ENCODE measurements at places on chromosomes 2 and 18.

GRCh38 chr2:80073134-80073561, 231.4 kb downstream of the LRRTM1 start:
- peak; percentile 52 for DNase-seq

- DNase-seq, result no peak
Observed at GRCh38 chr2:129347486-129348217, 631.8 kb upstream of the RAB6C start.

GRCh38 chr2:17441790-17442189, 76.5 kb downstream of the RAD51AP2 start:
- DNase-seq, result no peak

DNA sequence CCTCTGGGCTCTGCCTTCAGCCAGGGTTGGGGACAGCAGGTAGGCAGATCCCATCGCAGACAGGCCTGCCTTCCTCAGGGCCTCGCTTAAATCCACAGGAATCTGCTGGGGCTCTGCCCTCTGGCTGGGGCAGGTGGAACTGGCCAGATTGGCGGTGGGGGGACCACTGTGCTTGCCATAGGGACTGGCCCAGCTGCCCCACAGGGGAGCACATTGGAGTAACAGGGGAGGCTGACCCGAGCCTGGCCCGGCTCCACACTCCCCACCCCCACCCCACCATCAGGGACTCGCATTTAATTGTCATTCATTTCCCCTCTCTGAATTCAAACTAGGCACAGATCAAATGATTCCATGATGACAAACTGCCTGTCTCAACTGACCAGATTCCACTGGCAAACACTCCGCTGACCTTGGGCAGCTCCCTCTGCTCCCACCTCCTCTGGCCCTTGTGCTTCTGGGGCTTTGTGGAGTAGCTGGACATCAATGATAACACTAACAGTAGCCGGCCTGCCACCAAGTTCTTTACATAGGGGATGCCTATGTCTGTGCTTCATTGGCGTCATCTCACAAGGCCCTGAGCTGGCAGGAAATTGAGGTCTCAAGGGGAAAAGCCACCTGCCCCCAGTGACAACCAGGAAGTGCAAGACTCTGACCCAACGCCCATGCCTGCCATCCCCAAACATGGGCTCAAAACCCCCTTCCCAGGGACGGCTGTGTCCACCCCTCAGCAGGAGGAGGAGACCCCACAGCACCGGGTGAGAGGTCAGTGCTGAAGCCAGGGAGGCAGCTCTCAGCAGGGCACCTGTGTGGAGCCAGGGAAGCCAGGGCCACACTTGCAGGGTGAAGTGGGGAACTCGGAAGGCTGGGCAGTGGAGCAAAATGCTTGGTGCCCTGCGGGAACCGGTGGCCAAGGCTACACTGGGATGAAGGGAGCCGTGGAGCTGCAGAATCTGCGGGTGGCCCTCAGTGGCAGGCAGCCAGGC, 2.1 kb upstream of the B3GNT7 start:
- no peak for DNase-seq

- DNase-seq, result no peak
Observed at GRCh38 chr2:185471441-185471840, 267.2 kb upstream of the FSIP2 start.

DNA sequence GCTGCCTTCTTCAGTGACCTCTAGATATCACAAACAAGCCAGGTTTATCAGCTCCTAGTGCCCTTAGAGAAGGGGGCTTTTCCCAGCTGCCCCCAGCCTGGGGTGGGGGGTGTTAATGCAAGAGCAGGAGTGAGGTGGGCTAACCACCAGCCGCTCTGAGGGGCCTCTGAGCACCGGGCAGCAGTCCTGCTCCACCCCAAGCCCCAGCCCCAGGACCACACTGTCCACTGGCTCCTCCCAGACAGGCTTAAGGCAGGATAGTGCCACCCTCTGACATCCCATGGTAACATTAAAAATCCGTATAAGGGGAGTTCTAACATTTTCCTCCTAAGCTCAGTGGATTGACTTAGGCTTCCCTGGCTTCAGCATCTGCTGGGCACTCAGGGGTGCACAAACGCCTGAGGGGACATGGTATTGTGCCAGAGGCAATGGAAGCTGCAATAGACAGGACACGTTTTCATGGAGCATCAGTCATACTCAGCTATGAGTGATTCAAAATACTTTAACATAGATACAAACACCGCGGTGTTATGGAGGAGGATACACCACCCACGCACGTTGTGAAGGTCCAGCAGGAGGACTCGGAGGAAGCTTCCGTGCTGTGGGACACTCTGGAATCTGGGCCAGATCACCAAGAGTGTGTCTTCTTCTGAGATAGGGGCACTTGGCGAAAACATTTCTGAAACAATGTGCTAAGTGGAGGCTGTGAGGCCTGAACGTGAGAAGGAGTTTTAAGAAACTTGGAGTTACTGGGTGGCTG, 112.7 kb upstream of the EPC2 start:
- no peak for DNase-seq

- no peak for DNase-seq
Observed at GRCh38 chr2:46381871-46382270, 84.7 kb downstream of the EPAS1 start.

DNA sequence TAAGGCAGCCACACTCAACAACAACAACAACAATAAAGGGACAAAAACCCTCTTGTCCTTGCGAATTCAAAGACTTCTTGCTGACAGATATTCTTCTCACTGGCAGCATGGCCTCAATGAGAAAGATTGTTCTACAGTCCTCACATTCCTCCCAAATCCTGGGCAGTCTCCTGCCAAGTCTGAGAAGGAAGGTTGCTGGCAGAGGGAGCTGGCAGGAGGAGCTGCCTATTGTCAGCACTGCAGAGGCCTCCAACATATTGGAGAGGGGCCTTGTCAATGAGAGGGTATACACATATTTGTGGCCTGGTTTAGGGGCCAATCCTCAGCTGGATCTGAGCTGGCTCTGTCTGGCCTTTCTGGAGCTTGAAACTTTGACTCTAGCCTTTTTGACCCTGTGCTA, 63.5 kb downstream of the LAMA3 start:
- DNase-seq, result no peak

- DNase-seq, result no peak
Observed at GRCh38 chr2:32798829-32799228, 147.9 kb upstream of the LTBP1 start.

DNA sequence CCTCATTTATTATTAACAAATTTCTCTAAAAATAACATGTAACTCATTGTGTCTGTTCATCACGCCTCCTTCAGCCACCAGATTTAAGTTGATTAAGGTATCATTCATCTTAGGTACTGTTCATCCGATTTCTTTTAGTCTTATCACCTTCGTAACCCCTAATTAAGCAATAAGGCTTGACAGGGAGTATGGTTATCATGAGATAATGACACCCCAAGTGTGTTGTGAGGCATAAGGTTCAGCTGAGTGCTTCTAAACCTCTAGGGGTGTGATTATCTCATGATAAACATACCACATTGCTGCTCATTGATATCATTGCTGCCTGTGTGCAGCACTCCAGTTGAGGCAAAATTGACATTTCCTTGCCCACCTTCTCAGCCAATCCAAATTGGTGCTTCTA, 158.9 kb upstream of the BOD1L2 start:
- no peak for DNase-seq

GRCh38 chr18:74598350-74599001, 806 bp downstream of the ZNF407 start:
- DNase-seq, result no peak

- no peak for DNase-seq
Observed at GRCh38 chr2:131557558-131558321, 30.1 kb downstream of the CCDC74A start.

- no peak for DNase-seq
Observed at GRCh38 chr2:227862227-227862740, 9.1 kb upstream of the DAW1 start.
